A549 (cell line): ENCODE measurements at places on chromosomes 13 and 19.

DNA sequence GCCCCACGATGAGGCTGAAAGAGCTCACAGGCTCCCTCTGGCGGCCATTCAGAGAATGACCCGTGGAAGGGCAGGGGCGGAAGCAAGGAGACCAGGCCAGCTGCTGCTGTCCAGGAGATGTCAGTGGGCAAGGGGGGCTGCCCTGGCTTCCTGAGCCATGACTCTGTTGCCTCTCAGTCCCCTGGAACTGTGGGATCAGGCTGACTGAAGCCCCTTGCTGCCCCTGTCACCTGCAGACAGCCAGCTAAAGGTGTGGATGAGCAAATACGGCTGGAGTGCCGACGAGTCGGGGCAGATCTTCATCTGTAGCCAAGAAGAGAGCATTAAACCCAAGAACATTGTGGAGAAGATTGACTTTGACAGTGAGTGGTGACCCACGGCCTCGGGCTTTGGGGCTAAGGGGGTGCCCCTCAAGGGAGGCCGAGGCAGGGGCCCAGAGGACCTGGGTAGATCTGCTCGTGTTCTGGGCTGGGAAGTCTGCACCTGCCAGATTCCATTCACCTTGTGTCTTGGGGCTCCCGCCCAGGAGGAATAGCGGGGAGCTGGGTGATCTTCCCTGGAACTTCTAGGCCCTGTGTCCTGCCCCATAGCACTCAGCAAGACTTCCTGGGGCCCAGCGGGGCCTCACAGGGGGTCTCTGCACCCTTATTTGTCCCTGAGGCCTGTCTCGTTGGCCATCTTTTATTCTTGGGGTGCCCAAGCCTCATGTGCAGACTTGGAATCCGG is 12.5 kb upstream of the ACTN4 start:
- peak; percentile 93 for DNase-seq

DNA sequence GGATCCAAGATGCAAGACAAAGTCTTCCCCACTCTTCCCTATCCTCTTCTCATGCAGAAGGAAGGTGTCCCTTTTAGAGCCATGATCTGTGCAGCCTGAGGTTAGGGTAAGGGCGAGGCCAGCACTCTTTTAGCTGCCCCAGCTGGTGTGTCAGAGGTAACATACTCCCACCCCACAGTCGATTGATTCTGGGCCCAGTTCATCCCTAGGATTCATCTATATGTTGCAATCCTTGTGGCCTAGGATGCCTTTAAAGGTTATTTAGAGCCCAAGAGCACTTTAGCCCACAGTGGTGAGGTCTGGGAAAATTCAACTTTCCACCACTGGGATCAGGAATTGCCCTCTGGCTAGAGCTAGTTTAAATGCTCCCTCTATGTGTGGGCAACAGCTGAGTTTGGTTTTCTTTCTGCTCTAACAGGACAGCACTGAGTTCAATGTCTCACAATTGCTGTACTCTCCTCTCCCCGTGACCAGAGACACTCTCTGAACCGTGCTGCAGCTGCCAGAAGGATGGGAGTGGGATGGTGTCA is 201.3 kb upstream of the SERP2 start:
- DNase-seq = no peak

DNA sequence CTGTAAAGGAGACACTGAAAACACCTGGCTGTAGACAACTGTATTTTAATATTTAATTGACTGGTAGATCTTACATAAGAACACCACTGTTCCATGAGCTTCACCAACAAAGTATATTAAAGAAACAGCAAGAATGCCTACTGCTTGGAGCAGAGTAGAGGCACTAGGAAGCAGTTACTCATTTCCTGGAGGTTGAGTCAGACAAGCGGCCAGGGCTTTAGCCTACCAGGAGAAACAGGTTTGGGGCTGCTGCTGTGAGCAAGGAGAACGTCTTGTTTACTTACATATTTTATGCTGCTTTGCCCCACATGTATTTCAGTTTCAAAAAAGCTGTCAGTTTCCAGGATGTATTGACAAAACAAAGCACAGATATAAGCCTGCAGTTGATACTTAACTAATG is 33.4 kb downstream of the ALG5 start:
- no peak for DNase-seq

DNA sequence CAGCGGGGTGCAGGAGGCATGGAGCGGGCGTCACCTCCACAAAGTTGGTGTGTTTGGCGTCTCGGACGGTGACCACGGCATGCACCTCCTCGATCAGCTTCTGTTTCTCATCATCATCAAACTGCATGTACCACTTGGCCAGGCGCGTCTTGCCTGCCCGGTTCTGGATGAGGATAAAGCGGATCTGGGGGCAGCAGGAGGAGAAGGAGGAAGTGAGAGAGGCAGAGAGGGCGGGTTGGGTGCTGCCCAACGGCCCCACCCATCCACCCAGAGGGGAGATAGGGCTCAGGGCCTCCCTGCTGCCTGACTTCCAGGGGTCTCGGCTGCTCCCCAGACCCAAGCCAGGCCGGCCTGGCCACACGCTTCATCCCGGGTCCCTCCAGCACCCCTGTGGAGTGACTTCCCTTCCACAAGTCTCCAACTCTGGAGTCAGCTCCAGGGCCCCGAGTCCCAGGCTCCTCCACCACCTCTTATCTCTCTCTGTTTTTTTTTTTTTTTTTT is 4.6 kb downstream of the AP2S1 start:
- no peak for DNase-seq

DNA sequence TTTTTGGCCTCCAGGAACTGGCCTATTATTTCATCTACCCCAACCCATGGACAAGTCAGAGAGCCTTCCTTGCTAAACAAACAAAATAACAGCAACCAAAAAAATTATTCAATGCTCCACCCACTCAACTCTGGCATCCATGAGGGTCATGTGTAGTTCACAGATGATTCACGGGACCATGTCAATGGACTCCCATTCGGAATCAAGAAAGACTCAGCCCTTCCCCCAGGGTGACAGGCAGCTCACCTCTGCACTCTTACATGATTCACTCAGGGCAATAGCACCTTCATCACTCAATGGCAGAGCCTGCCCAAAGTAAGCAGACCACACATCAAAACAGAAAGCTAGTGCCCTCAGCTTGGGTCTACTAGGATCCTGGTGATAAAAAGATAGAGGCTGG is 14.3 kb upstream of the SCEL start:
- DNase-seq = peak; percentile 88

DNA sequence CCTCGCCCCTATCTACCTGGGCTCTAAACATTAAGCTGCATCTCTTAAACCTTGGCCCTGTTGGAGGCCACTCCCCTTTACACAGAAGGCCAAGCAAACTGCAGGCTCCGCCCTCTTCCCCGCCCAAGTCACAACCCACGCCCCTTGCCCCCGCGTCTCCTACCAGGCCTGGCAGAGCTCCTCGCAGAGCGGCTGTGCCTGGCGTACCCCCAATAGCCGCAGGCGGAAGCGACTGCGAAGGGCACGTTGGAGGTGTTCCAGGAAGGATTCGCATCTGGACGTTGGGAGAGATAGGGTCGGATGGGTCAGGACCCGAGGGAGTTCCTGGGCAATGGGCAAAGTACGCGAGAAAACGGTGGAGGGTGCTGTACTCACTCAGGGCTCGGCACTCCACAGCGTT is 5.9 kb downstream of the RTBDN start:
- no peak for DNase-seq

- DNase-seq = no peak
Measured at GRCh38 chr13:49444524-49445395, 686 bp downstream of the SETDB2 start.

- no peak for DNase-seq
Measured at GRCh38 chr13:112700291-112701060, 10.6 kb downstream of the ATP11A start.

DNA sequence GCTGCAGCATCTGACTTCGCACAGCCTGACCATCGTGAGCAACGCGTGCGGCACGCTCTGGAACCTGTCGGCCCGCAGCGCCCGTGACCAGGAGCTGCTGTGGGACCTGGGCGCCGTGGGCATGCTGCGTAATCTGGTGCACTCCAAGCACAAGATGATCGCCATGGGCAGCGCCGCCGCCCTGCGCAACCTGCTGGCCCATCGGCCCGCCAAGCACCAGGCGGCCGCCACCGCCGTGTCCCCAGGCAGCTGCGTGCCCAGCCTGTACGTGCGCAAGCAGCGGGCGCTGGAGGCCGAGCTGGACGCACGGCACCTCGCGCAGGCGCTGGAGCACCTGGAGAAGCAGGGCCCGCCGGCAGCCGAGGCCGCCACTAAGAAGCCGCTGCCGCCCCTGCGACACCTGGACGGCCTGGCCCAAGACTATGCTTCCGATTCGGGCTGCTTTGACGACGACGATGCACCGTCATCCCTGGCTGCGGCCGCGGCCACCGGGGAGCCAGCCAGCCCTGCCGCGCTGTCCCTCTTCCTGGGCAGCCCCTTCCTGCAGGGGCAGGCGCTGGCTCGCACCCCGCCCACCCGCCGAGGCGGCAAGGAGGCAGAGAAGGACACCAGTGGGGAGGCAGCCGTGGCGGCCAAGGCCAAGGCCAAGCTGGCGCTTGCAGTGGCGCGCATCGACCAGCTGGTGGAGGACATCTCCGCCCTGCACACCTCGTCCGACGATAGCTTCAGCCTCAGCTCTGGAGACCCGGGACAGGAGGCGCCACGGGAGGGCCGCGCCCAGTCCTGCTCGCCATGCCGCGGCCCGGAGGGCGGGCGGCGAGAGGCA is 13.6 kb downstream of the C19orf25 start:
- DNase-seq = no peak

GRCh38 chr13:85525411-85525810 is 273.8 kb downstream of the SLITRK6 start:
- no peak for DNase-seq

- DNase-seq = no peak
Measured at GRCh38 chr13:50250401-50250800, 235.2 kb downstream of the KCNRG start.

DNA sequence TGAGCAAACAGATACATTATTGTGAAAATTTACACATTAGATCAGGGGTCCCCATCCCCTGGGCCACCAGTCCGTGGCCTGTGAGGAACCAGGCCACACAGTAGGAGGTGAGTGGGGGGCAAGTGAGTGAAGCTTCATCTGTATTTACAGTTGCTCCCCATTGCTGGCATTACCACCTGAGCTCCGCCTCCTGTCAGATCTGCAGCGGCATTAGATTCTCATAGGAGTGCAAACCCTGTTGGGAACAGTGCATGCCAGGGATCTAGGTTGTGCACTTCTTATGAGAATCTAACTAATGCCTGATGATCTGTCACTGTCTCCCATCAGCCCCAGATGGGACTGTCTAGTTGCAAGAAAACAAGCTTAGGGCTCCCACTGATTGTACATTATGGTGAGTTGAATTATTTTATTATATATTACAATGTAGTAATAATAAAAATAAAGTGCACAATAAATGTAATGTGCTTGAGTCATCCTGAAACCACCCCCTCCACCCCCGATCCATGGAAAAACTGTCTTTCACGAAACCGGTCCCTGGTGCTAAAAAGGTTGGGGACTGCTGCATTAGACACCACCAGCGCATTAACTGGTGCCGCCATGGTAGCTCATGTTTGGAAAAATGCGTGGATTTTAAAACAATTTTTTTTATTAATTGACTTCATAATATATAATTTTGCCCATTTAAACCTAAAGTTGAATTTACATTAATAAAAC is 51.7 kb downstream of the DGKH start:
- no peak for DNase-seq

DNA sequence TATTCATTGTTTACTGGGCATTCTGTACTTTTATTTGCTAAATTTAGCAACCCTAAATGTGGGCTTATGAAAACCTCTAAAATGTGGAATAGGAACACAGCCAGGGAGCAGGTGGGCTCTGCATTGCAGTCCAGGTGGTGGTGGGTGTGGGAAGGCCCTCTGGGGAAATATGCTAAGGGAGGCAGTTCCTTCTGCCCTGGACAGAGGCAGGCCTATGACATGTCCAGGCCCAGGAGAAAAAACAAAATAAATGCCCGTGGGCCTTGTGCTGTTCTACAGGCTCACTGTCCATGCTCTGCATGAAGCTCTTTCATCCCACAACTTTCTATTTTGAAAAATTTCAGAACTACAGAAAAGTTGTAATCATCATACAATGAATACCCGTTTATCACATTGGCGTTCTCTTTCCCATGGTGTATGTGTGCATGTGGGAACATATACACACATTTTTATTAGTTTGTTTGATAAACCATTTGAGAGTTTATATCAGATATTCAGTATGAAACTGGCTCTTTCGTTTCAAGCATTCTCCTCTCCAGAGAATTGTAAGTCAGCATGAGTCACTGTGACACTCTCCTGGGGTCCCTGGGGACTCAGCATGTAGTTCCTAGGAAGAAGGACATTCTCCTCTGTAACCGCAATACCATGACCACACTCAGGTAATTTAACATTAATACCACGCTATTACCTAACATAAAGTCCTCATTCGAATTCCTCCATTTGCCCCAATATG is 505.3 kb downstream of the COG6 start:
- no peak for DNase-seq

- no peak for DNase-seq
Measured at GRCh38 chr13:113842336-113843062, 21.4 kb downstream of the GAS6 start.

DNA sequence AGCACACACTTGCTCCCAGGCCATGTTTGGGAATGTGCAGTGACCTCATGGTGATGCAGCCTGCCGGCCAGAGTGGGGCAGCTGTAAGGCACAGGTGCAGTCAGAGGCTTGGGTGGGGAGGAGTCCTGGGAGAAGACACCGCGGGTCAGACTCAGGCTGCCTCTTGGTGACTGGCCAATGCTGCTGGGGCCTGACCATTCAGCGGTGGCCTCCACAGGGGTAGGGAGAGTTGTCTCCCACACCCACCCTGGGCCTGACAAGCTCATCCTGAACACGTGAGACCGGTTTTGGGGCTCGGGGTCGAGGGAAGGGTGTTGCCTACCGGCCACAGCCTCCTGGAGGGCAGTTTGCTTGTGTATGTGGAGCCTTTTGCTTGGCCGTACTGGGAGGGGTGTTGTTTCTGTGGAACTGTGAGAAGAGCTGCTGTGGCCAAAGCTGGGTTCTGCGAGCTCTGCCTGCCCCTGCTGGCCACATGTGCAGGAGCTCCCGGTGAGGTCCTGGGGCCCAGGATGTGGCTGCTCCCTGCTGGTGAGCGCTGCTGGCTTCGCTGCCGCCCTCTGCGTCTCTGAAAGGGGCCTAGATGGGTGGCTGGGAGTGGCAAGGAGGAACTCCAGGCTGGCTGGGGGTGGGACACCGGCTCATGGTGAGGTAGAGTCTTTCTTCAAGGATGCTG is 22.1 kb downstream of the UPF1 start:
- DNase-seq = no peak

GRCh38 chr13:81406639-81407292 is 1065.8 kb upstream of the SPRY2 start:
- no peak for DNase-seq

GRCh38 chr13:109126178-109126577 is 496.8 kb downstream of the MYO16 start:
- DNase-seq = no peak
